ENCODE measurements at places on chromosomes 3 and 15.

DNA sequence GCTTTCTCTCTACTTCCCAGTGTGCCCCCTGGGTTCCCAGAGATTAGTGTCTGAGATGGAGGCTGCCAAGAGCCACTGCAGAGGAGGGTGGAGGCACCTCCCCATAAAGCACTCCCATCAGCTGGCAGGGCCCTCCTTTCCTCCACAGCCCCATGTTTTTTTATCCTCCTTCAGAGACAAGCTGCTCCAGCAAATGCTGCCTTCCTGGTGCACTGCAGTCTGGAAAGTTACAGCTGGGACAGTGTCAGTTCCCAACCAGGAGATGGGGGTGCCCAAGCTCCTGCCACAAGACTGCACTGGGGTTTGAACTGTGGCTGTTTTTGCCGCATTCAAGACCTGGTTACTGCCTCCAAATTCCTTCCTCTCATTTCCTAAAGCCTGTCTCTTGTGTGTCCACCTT, 206.1 kb downstream of the CADPS start:
- DNase-seq: no peak

- DNase-seq: no peak
These were observed 10.3 kb downstream of the PKM start for GRCh38 chr15:72220687-72221086.

- no peak for DNase-seq
These were observed 460.2 kb downstream of the GBE1 start for GRCh38 chr3:81301230-81301629.

DNA sequence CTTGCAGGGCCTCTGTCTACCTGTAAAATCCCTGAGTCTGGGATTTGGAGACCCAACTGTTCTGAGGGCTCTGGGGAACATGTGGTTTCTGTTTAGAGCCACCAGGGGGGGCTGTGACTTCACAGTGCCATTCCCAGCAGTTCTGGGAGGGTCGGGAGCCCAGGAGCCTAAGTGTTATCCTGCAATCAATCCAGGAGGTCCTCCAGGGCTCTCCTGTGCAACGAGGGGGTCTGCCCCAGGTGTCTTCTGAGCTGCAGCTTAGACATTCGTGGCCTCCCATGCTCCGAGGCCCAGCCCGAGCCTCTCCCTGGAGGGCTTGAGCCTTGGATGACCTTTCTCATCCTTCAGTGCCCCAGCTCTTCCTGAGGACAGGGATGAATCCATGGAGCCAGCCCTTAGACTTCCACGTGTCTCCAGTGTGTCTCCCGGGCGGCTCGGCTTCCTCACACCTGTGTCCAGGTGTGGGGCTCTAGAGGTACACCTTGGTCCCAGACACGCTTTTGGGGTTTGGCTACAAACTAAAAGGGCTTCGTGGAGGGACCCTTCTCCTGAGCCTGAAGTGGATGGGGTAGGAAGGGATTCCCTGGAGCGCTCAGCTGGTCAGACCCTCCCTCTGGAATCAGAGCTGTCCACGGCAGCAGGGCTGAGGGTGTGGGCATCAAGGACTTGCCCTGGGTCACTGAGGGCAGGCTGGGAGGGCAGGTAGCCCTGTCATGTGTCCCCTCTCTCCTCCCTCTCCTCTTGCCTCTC, 20.3 kb upstream of the ABTB1 start:
- DNase-seq: peak; percentile 78

DNA sequence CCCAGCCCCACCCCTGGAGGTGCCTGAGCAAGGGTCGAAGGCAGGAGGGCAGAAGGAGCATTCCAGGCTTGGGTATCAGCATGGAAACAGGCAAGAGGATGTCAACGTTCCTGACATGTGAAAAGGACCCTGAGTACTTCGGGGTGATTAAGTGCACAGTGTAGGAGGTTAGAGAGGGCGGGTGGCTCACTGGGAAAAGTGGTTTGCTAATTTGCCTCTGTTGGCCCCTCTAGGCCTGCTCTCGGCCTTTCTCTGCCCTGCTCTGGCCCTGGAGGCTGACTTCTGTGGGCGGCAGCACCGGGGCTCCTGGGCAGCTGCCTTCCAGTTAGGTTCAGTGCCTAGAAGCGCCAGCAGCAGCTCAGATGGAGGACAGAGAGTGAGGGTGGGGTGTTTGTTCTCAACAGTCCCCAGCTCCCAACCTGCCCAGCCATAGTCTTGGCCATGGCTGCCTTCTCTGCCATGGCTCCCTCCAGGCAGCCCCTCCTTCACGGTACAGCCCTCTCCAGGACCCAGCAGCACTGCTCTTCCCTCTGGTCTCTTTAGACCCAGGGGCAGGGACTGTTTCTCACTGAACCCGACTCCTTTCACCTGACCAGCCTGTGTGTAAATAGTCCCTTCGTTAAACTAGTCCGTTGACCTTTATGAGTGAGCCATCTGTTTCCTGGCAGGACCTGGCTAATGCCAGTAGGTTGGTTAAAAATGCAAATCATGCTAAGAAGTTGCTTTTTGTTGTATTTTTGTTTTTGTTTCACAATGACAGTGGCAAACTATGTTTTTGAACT, 107.1 kb upstream of the TPM1 start:
- no peak for DNase-seq

Data from urothelium cell line (cell line).